SK-N-DZ (cell line): ENCODE measurements at places on chromosomes 12 and 14.
A peak's percentile ranks its signal among the peaks of the same experiment; 100 is the strongest.

DNA sequence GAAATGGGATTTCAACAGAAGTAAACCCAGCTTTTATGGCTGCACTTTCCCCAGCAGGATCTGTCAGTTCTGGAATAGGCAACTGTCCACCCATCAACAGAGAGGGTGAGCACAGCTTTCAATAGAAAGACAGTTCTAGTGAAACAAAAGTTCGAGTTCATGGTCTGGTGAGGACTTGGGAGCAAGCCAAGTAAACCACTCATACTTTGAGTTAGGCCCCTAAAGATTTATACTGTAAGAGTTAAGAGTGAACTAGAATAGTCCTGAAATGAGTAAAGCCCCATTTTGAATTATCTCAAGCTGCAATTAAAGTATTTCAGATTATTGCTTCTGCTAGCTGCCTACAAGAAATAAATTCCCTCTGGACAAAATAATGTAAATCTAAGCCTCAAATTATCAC is 82.6 kb downstream of the METTL25 start:
- no peak for DNase-seq

- no peak for DNase-seq
These were observed 7.3 kb downstream of the ANKLE2 start for GRCh38 chr12:132754160-132754932.

- no peak for DNase-seq
These were observed 1598.4 kb upstream of the TMEM132C start for GRCh38 chr12:126668538-126668937.

DNA sequence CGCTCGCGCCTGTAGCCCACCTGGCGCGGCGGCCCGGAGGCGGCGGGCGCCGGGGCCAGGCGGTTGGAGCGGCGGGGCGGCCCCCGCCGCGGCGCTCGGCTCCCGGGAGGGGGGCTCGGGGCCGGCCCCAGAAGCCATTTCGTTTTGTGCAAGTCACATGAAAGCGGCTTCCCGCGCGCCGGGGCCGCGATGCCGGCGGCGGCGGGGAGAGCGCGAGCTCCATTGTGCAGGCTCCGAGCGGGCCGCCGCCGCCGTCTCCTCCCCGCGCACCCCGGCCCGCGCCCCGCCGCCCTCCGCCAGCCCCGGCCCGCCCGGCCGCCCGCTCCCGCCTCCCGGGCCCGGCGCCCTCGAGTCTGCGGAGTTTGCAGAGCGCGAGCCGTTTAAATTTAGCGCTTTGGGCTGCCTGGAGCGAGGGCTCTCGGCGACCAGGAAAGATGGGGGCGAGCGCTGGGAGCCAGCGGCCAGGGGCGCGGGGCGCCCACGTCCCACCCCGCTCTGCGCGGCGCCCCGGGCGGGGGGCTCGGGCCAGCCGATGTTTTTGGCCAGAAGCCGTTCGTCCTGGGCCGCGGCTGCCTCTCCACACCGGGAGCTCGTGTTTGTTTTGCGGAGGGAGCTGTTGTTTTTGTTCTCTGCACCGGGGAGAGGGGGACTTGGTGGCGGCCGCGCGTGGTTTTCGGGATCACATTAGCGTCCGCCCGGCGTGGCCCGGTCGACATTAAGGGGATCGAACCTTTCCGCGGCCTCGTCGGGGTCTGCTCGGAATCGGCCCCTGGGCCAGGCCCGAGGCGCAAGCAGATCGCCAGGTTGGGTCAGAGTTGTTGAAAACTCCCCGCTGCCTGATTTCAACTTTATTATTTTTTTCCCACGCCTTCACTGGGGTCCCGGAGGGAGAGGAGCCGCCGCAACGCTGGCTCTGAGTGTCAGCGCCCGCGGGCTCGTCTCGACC is 982 bp downstream of the BCL7A start:
- DNase-seq, result no peak

DNA sequence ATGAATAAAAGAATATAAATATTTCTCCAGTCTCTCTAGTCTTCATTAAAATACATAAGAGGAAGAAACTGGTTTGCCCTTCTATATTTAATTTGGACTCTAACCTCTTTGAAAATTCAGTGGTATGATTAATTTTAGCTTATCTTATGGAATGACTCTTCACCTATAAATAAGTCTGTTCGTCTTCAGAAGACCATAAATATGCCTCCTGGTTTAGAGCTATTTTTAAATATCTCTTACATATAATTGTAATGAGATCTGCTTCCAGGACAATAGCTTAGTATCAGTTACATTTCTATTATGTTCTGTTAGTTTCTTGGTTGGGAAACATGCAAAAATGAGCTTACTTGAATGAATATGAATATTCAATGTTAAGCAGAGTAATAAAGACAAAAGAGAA is 257.5 kb upstream of the HMGA2 start:
- DNase-seq, result no peak

DNA sequence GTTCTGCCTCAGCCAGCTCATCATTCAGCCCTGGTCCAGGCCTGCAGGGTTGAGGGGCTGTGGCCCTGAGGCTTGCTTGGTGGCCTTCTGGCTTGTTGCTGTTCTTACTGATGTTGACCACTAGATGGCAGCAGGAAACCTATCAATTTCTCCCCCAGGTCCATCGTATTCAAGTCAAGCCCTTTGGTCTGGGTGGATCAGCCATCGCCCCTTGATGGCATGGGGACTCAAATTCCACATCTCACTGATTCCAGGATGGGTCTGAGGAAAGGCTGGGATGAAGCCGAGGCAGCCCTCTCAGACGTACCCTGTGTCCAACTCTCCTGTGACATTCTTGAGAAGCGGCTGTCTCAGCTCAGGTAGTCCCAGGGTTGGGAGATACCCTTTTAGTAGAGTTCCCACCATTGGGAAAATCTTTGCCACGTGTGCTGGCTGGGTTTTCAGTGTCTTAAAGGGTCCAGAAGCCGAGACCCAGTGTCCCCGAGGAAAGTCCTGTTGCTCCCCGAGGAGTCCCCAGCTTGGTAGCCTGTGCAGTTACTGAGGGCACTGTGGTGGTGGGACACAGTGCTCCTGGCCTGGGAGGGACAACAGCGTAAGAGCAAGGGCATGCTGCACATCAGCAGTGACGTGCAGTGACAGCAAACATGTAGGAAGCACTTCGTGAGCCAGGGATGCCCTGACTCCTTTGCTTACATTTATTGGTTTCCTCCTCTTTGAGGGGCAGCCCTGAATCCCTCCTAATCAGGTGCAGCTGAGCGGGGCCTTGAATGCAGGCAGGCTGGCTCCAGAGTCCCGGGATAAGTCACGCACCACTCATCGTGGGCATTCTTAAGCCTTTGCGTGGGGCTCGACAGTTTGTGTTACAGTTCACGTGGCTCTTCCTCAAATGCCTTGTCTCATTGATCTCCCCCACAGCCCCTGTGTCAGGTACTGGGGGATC is 58.6 kb downstream of the TSPAN9 start:
- DNase-seq, result peak; percentile 87

DNA sequence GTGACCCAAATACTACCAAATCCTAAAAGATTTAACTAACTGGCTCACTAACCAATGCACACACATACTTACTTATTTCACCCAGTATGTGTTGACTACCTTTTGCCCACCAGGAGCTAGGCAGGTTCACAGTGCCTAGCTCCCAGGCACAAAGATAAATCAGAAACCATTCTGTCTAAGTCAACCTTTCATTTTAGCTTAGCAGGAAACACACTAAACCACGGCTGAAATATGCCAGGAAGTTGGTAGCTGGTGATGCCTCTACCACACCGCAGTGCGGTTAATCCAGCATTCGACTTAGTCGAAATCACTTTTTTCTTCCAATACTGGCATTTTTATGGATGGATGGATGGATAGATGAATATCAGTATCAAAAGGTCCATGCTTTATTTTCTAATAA is 597.7 kb downstream of the DIO2 start:
- no peak for DNase-seq
